ENCODE measurements at places on chromosomes 3 and 15. TPM values are rescaled to one million over a fixed set of nuclear protein-coding genes. Genes with fewer than 3 reads are reported as not detected.

GRCh38 chr3:72187131-72187530, 402.2 kb upstream of the PROK2 start:
- no peaks in the 10 kb centered on the region for H3K36me3 ChIP-seq
- peaks cover 5% of the 10 kb centered on the region for H3K4me1 ChIP-seq
- no peak overlapping the region for H3K27ac ChIP-seq
- H3K4me3 ChIP-seq = no peak overlapping the region
- no peaks in the 10 kb centered on the region for H3K27me3 ChIP-seq

DNA sequence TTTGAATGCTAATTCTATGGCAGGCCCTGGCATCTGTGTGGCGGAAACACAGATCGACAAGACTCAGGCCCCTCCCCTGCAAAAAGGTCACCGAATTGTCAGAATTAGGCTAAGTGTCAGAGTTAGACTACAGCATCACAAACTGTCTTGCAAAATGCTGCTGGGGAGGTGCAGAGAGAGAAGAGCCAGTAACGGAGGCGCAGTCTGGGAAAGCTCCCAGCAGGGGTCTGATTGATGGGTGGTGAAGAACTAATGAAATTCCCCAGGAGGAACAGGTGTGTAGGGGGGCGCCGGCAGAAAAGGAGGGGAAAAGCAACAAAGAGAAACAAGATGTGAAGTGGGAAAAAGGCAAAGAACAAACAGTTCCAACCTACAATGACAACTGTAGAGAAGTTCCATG, 72.7 kb upstream of the TAMM41 start:
- no peaks in the 10 kb centered on the region for H3K4me1 ChIP-seq
- no peaks in the 10 kb centered on the region for H3K36me3 ChIP-seq
- no peak overlapping the region for H3K27ac ChIP-seq
- H3K4me3 ChIP-seq = no peak overlapping the region
- DNase-seq = no peak
- no peaks in the 10 kb centered on the region for H3K27me3 ChIP-seq

DNA sequence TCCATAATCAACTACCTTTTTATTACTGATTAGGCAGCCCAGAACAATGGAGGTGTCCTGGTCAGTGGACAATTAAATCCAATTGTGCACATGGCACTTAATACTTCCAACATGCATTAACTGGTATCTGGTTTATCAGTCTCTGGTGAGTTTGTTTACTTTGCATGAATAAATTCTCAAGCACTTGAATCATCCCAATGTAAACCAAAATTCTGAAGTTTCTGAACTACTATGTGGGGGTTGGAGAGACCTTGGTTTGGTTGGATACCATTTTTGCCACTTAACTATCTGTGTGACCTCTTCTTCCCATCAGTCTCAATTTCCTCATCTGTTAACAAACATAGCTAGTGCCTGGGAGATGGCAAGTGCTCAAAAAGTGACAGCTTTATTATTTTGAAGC, 70.5 kb upstream of the MAP4 start:
- no peaks in the 10 kb centered on the region for H3K27me3 ChIP-seq
- DNase-seq = peak; percentile 77
- H3K4me1 ChIP-seq = peaks cover 17% of the 10 kb centered on the region
- peak overlapping the region; percentile 99 for H3K27ac ChIP-seq

DNA sequence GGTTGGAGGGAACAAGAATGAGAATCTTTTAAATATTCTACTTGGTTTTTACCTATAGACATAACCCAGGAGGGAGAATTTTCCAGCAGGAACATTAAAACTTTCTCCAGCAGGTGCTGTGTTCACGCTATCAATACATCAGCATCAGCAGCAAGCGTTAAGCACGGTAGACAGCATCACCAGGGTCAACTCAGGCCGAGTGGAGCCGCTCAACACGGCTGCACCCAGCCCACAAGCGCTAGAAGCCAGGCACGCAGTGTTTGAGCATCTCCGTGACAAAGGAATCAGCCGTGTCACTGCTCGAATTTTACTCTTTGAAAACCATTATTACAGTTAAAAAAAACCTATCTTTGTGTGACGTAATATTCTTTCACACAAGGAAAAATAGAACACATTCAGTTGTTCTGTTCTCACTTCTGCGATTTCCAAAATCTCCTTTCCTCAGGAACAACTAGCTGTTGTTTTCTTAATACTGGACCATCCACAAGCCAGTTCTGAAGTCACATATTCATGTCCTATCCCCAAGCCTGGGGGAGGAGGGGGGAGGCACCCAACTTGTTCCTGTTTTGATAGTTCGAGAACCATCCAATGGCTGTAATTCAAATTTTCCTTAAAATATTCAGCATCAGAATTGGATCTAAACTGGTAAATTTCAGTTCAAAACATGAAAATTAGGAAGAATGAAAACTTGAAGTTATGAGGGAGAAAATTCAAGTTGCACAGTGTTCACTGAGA, 77.9 kb downstream of the ADAMTS17 start:
- no peaks in the 10 kb centered on the region for H3K4me1 ChIP-seq
- no peak for DNase-seq

DNA sequence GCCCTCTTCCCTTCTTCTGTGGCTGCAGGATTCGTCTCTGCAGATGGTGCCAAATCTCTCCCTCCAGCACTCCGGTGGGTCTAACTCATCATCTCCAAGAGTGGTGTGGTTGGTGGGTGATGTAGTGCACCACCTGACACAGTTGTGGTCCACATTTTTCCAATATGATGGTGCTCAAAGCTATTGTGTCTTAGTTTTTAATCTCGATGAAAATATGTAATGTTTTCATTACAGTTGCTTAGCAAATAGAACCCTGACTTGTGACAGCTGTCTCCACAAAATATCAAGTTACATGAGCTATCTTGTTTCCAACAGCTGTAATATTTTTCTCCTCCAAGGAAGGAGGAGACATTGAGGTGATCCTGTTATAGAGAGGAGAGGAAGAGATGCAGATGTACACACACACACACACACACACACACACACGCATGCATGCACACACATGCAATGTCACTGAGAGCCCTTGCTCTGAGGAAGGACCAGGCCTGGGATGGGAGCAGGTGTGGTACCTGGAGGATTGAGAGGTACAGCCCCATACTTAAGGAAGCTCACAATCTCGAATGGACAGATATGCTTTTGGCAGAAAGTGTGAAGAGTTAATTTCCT, 15.7 kb upstream of the ESYT3 start:
- no peak overlapping the region for H3K4me3 ChIP-seq
- H3K36me3 ChIP-seq = no peaks in the 10 kb centered on the region
- H3K27ac ChIP-seq = no peak overlapping the region

- no peaks in the 10 kb centered on the region for H3K27me3 ChIP-seq
- H3K27ac ChIP-seq = peak overlapping the region; percentile 19
- H3K4me3 ChIP-seq = no peak overlapping the region
- DNase-seq = peak; percentile 48
Measured at GRCh38 chr15:37015451-37015850, 84.9 kb downstream of the MEIS2 start.

DNA sequence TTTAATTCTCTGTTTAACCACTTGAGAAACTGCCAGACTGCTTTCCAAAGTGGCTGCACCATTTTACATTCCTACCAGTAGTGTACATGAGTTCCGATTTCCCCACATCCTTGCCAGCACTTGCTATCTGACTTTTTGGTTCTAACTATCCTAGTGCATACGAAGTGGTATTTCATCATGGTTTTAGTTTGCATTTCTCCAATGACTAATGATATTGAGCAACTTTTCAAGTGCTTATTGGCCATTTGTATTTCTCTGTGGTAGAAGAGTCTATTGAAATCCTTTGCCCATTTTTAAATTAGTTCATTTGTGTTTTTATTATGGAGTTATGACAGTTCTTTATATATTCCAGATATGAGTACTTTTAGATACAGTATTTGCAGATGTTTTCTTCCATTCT, 247.8 kb downstream of the GABRB3 start:
- no peaks in the 10 kb centered on the region for H3K27me3 ChIP-seq
- no peak overlapping the region for H3K27ac ChIP-seq
- H3K4me3 ChIP-seq = no peak overlapping the region
- DNase-seq = no peak
- no peaks in the 10 kb centered on the region for H3K36me3 ChIP-seq

- H3K27me3 ChIP-seq = no peaks in the 10 kb centered on the region
- peak; percentile 76 for DNase-seq
- no peak overlapping the region for H3K4me3 ChIP-seq
- H3K36me3 ChIP-seq = no peaks in the 10 kb centered on the region
- H3K4me1 ChIP-seq = no peaks in the 10 kb centered on the region
- no peak overlapping the region for H3K27ac ChIP-seq
Measured at GRCh38 chr3:192063570-192063969, 602.6 kb downstream of the PYDC2 start.

GRCh38 chr3:97131476-97131875, 317.1 kb downstream of the EPHA6 start:
- no peaks in the 10 kb centered on the region for H3K4me1 ChIP-seq
- H3K36me3 ChIP-seq = no peaks in the 10 kb centered on the region
- no peak overlapping the region for H3K27ac ChIP-seq
- H3K4me3 ChIP-seq = no peak overlapping the region

- no peak overlapping the region for H3K4me3 ChIP-seq
- H3K27ac ChIP-seq = no peak overlapping the region
- H3K4me1 ChIP-seq = no peaks in the 10 kb centered on the region
- no peak for DNase-seq
Measured at GRCh38 chr15:62173215-62173614, 8.1 kb upstream of the C2CD4B start.

DNA sequence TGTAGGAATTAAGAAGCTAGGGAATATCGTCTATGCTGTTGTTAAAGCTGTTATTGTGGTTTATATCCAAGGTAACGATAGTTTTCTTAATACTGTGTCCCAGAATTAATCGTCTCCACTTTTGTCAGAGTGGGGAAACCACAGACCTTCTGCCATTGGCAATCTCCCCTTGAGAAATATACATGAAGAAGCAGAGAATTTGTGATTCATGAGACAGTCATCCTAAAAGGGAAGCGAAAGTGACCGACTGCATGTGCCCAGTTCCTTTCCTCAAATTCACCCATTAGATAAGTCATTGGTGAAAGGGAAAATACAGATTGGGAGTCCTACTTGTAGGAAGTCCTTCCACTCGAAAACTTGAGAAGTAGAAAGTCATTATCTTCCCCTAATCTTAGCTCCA, 26.6 kb downstream of the DIPK2A start:
- H3K27ac ChIP-seq = no peak overlapping the region
- H3K4me3 ChIP-seq = no peak overlapping the region
- H3K4me1 ChIP-seq = no peaks in the 10 kb centered on the region
- peak; percentile 92 for DNase-seq
- H3K36me3 ChIP-seq = no peaks in the 10 kb centered on the region

GRCh38 chr3:160069986-160070385, 81.4 kb downstream of the IL12A start:
- no peak for DNase-seq
- no peak overlapping the region for H3K27ac ChIP-seq
- no peak overlapping the region for H3K4me3 ChIP-seq
- H3K27me3 ChIP-seq = no peaks in the 10 kb centered on the region

DNA sequence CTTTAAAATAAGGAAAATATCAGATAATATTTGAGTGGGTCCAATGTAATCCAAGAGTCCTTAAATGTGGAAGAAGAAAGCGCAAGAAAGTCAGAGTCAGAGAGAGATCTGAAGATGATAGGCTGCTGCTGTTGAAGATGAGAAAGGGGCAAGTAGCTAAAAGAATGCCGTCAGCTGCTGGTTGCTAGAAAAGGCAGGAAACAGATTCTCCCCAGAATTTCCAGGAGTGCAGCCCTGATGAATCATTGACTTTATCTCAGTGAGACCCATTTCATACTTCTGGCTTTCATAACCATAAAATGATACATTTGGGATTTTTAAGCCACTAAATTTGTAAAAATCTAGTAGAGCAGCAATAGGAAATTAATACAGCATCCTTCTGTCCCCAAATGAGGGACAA, 7.5 kb upstream of the CHMP2B start:
- H3K27ac ChIP-seq = no peak overlapping the region
- H3K36me3 ChIP-seq = no peaks in the 10 kb centered on the region
- no peaks in the 10 kb centered on the region for H3K4me1 ChIP-seq

GRCh38 chr15:32718227-32718820, 520 bp downstream of the GREM1 start:
- H3K27me3 ChIP-seq = peaks cover 24% of the 10 kb centered on the region
- H3K27ac ChIP-seq = peak overlapping the region; percentile 68
- H3K4me1 ChIP-seq = peaks cover 2% of the 10 kb centered on the region
- H3K36me3 ChIP-seq = peaks cover 2% of the 10 kb centered on the region

DNA sequence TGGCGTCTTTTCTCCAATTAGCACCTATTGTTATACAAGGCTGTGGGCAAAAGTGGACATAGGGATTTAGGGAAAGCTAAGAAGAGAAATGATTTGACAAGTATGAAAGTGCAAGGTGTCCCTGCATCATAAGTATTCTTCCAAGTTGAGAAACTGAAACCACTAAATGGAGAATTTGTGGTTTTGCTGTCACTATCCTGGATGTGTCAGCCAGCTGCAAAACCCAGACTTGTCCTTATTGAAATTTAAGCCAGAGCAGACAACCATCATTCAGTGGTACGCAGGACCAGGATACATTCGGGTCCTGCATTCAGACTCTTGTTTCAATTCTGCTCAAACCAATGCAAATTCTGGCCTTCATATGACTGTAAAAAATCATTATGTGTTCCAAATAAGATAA, 384.8 kb upstream of the TGFBR2 start:
- no peaks in the 10 kb centered on the region for H3K27me3 ChIP-seq
- H3K4me3 ChIP-seq = no peak overlapping the region
- DNase-seq = peak; percentile 64
- H3K27ac ChIP-seq = no peak overlapping the region

DNA sequence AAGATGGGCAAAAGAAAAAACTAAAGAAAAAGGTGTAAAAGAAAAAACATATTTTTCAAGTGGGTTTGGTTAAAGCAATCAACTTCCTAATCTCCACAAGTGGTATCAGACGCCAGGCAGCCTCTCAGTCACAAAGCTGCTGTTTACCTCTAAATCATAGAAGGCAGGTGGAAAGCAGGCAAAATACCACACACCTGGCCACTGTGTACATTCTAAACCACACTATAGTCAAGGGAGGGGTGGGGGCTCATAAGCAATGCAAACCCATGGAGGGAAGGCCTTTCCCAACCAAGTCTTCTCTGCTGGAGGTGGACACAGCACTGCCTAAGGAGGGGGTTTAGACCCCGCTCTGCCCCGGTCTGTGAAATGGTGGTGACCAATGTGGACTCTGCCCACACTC, 50.4 kb downstream of the MCF2L2 start:
- H3K4me3 ChIP-seq = no peak overlapping the region
- no peaks in the 10 kb centered on the region for H3K4me1 ChIP-seq
- no peaks in the 10 kb centered on the region for H3K36me3 ChIP-seq
- no peak overlapping the region for H3K27ac ChIP-seq

Gene MYRIP
- total RNA-seq = under 0.01 TPM

Gene ACOX2
- total RNA-seq = 20.5 TPM

Gene KNG1
- not detected for total RNA-seq

Gene TMEM108
- under 0.01 TPM for total RNA-seq

Gene GOLGA8M
- 0.26 TPM for total RNA-seq

Gene FMN1
- total RNA-seq = 27.7 TPM

Gene CELF6
- total RNA-seq = 0.17 TPM

Gene CCR4
- not detected for total RNA-seq

Gene REC114
- total RNA-seq = not detected
